Liver (tissue), 10 donors: ENCODE measurements at places on chromosomes 11 and 22. TPM values are rescaled to one million over a fixed set of nuclear protein-coding genes. Genes with fewer than 3 reads are reported as not detected.

Gene PRR5
- 49.1 TPM for total RNA-seq

Gene TEX54
- not detected for total RNA-seq

Gene KRTAP5-8
- total RNA-seq = not detected

Gene FUT4
- 1.9 TPM for total RNA-seq

Gene DSCAML1
- 0.23 TPM for total RNA-seq

Gene IRAG1
- total RNA-seq = 2.3 TPM

Gene SLC6A5
- total RNA-seq = not detected

Gene FGF4
- total RNA-seq = not detected

Gene ANO3
- total RNA-seq = under 0.01 TPM

Gene DAGLA
- total RNA-seq = 0.67 TPM

Gene MS4A12
- not detected for total RNA-seq

Gene SRSF8
- 17.6 TPM for total RNA-seq

Gene DMC1
- total RNA-seq = 0.25 TPM

Gene CALCA
- total RNA-seq = 0.33 TPM

Gene CSNK2A3
- total RNA-seq = 0.92 TPM

Gene OR9I1
- not detected for total RNA-seq

Gene KDELR3
- total RNA-seq = 8.1 TPM

Gene ADM
- 32.6 TPM for total RNA-seq

Gene KCNK4
- not detected for total RNA-seq

Gene SPON1
- 0.98 TPM for total RNA-seq

Gene RASD2
- under 0.01 TPM for total RNA-seq

Gene BARX2
- not detected for total RNA-seq

Gene OR52A5
- not detected for total RNA-seq

Gene TRPC6
- 0.17 TPM for total RNA-seq

Gene ROBO4
- total RNA-seq = 17.2 TPM

Gene OPCML
- total RNA-seq = under 0.01 TPM

Gene C11orf97
- total RNA-seq = not detected

Gene CCDC89
- total RNA-seq = 0.28 TPM

Gene IFITM1
- 12.6 TPM for total RNA-seq

Gene LARGE2
- 1.3 TPM for total RNA-seq

Gene SLC37A2
- total RNA-seq = 12.3 TPM

Gene C11orf21
- total RNA-seq = 16.2 TPM

Gene RFPL3
- not detected for total RNA-seq

Gene NTM
- total RNA-seq = 1.1 TPM

Gene SLC1A2
- 15.7 TPM for total RNA-seq

Gene SEPTIN3
- under 0.01 TPM for total RNA-seq

Gene SLC5A4
- 0.28 TPM for total RNA-seq

Gene SLC25A18
- 18.8 TPM for total RNA-seq

Gene OR8A1
- not detected for total RNA-seq

Gene TNNI2
- total RNA-seq = not detected

Gene GGT5
- total RNA-seq = 6.3 TPM

Gene MUC6
- total RNA-seq = 0.25 TPM

Gene GSTT2
- 0.92 TPM for total RNA-seq

Gene BAIAP2L2
- 0.33 TPM for total RNA-seq

Gene MS4A8
- not detected for total RNA-seq

Gene MMP13
- not detected for total RNA-seq

Gene CNTN5
- total RNA-seq = 0.08 TPM

Gene GP1BB
- 5.7 TPM for total RNA-seq
